Activated CD4-positive, alpha-beta T cell treated with anti-CD3 and anti-CD28 coated beads, Interleukin-2, Interleukin-4, amounts not matched to agents 100 ng/mL and 50 ng/mL, durations not matched to agents 16 hours and 8 hours (primary cell): ENCODE measurements at places on chromosomes 3 and 15.

DNA sequence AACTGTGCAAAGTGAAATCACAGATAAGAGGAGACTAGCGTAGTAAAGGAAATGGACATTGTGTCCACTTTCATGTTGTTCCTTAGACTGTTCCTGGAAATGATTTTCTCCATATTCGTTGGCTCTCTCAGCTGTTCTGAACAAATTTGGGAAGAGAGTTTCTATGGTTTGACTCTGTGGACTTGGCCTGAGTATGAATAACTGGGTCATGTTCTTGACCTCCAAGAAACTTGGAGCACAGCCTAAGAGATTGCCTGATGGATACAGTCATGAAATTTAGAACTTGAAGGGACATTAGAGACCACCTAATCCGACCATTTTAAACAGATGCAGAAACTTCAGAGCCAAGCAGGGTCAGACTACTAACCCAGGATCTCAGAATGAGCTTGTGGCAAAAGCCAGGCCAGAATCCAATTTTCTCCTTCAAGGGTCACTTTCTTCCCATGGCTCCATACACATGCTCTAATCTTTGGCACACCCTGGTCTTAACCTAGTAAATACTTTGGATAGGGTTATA lies 430.4 kb downstream of the RBMS3 start:
- no peak for DNase-seq

GRCh38 chr3:89964347-89964746 lies 856.9 kb downstream of the EPHA3 start:
- no peak for DNase-seq

- no peak for DNase-seq
Measured at GRCh38 chr3:64223791-64224745, 1.2 kb downstream of the PRICKLE2 start.

DNA sequence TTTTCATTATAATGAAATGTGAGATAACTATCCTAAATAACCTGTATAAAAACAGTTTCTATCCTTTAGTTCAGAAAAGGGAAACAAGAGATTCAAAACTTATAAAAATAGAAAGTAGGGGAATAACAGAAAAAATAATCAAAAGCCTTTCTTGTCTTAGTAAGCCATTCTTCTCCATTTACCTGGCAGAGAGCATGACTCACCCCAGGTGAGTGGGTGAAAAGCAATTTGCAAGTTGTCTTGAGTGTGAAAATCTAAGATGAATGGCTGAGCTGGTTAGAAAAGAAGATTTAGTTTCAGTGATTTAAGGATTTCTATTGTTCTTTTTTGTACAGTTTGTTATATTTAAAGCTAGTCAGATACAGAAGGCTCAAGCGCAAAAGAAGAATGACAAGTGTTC lies 702.0 kb downstream of the GRM7 start:
- no peak for DNase-seq

DNA sequence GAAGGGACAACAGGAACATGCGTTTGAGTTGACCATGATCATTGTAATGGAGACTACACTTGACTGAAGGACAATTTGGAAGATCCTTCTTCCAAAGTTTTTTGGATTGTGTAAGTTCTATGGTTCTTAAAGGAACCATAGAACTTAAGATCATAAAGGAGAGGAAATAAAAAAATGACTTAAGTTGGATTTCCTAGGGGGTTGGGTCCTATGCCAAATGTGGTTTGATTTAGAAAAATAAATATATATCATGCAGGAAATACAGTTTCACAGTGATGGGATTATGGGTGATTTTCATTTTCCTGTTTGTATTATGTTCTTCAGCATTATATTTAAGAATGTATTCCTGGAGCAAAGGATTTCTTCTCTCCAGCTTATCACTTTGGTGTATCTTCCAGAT lies 305.5 kb upstream of the DPH6 start:
- DNase-seq: no peak

DNA sequence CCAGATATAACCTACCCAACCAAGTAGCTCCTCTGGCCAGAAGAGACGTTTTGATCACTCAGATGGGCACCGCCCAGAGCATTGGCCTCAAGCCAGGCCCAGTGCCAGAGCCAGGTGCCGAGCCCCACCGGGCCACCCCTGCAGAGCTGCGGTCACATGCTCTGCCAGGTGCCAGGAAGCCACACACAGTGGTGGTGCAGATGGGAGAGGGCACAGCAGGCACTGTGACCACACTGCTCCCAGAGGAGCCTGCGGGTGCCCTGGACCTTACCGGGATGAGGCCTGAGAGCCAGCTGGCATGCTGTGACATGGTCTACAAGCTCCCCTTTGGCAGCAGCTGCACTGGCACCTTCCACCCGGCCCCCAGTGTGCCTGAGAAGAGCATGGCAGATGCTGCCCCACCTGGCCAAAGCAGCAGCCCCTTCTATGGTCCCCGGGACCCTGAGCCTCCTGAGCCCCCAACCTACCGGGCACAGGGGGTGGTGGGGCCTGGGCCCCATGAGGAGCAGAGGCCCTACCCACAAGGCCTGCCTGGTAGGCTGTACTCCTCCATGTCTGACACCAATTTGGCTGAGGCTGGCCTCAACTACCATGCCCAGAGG lies 19.1 kb upstream of the APEH start:
- DNase-seq: no peak

DNA sequence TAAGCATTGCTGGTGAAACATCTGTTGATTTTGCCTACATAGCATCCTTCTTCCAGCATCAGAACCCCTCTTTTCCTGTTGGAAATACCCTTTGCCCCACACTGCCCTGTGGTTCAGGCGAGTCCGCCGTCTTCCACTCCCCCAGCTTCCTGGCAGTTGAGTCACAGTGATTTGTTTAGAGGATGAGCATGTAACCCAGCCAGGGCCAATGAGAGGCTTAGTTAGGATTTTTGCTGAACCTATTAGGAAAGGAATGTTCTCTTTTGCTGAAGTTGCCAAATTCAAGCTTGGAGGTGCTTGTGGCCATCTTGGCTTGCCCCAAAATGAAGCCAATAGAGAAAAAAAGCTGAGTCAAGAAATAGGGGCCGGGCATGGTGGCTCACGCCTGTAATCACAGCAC lies 19.0 kb upstream of the MEX3B start:
- DNase-seq: no peak

DNA sequence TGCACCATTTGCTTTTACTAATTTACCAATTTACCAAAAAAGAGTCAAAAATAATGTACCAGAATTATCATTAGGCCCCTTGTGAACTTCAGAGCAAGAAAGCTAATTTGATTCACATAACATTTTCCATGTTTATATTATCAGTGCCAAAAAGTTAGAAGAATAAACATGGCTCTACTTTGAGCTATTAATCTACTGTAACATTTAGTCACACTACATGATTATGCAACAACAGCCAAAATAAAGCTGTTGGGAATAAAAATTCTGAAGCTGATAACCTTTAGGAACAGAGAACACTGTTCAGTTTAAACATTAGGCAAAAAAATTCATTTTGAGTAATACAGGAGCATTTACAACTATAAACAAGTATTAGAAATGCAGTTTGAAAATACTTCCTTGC lies 63.6 kb downstream of the PROS1 start:
- no peak for DNase-seq

DNA sequence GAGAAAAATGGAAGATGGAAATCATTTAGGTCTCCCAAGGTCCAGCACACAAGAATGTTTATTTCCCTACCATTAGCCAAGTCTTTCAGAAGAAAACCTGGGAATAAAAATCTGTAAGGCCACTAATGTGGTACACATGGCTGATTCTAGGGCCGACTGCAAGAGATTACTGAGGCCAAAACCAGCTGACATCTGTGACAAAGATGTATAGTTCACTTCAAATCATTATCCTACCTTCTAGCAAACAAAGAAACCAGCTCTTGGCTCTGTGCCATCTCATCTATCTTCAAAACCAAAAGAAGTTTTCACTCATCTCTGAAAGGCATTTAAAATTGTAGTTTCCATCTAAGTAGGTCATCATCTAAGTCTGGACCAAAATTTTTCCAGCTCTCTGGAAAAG lies 43.9 kb downstream of the ERC2 start:
- DNase-seq: no peak

GRCh38 chr15:90165157-90165556 lies 36.0 kb upstream of the SEMA4B start:
- DNase-seq: no peak

DNA sequence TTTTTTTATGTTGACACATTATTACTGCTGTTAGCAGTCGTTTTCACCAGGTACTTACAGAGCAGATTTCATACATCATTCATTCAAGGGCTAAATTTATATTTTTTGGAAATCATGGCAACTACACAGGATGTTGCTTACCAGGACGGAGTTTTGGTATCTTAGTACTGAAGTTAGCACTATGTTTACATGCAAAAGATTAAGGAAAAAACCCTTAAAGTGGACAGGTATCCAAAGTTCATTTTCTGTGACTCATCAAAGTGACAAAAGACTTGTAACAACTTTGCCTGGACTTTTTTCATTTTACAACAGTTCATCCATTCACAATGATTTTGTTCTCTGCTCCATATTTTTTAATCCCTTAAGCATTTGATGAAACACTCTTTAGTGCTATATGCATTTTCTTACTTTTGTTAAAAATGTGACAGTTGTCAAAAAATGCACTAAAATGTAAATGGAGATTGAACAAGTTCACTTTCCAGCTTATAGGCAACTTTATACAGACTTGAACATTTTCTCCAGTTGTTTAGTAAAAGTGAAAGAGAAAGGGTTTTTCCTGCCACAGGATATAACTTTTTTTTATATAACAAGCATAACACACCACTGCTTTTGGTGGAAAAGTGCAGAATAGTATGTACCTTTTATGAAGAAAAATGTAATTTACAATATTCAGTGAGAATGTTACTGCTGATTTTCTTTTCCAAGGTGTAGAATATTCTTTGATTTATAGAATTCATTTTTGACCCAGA lies 104.1 kb downstream of the STT3B start:
- peak; percentile 28 for DNase-seq

DNA sequence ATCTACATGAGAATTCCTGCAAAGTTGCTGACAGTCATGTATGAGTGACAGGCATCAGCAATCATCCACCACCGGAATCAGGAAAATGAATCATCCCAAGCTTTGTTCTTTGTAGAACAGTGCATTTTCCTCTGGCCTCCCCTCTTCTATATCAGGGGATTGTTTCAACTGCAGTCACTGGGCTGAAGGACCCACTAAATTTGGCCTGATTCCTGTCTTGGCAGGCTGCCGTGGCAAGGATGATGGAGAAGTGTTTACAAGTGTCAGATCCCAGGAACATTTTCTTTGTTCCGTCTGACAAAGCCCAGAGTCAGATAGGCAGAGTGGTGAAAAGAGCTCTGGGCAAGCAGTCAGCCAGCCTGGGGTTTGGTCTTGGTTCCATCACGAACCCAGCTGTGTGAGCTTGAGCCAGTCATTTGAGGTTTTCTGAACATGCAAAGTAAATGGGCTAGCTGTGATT lies 175.1 kb upstream of the TSC22D2 start:
- DNase-seq: no peak

DNA sequence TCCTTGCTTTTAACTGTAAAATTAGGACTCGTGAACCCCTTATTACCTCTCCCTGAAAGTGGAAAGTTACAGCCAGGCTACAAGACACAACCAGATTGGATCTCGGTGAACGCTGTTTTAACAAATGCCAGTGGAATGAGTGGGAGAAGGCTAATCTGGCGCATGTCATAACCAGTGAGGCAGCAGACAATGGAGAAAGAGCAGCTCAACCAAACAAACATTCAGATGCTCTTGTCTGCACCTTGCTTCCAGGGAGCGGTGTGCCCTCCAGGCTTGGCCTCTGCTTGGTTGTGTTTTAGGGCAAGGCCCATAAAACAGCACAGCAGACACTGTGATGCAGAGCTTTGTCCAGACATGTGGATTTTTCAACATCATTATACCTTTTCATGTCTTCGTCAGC lies 45.9 kb upstream of the ATP1B3 start:
- no peak for DNase-seq
